ENCODE measurements at places on chromosomes 1 and 21. TPM values are rescaled to one million over a fixed set of nuclear protein-coding genes. Genes with fewer than 3 reads are reported as not detected.

GPATCH3 gene
- 8.5 TPM for total RNA-seq

COP1 gene
- 42.3 TPM for total RNA-seq

IFI44 gene
- total RNA-seq = 12.1 TPM

C8A gene
- total RNA-seq = not detected

TMEM240 gene
- 4.0 TPM for total RNA-seq

KIF17 gene
- total RNA-seq = 0.39 TPM

OR2W3 gene
- not detected for total RNA-seq

SON gene
- 192 TPM for total RNA-seq

IFNLR1 gene
- total RNA-seq = not detected

EVI5 gene
- total RNA-seq = 54.2 TPM

CRABP2 gene
- 13.8 TPM for total RNA-seq

GNG12 gene
- total RNA-seq = 184 TPM

BSND gene
- total RNA-seq = not detected

DOCK7 gene
- total RNA-seq = 194 TPM

PTGFR gene
- 28.9 TPM for total RNA-seq

LCE1D gene
- total RNA-seq = not detected

AK5 gene
- total RNA-seq = 37.0 TPM

SPATA45 gene
- not detected for total RNA-seq

ADAMTS5 gene
- total RNA-seq = 2.1 TPM

TFF2 gene
- total RNA-seq = not detected

SPATA1 gene
- total RNA-seq = 0.46 TPM

TRAF3IP3 gene
- not detected for total RNA-seq

JMJD4 gene
- total RNA-seq = 36.7 TPM
